ENCODE measurements at places on chromosomes 7 and 10.

GRCh38 chr7:156929789-156930539 is 19.5 kb upstream of the NOM1 start:
- DNase-seq: no peak

DNA sequence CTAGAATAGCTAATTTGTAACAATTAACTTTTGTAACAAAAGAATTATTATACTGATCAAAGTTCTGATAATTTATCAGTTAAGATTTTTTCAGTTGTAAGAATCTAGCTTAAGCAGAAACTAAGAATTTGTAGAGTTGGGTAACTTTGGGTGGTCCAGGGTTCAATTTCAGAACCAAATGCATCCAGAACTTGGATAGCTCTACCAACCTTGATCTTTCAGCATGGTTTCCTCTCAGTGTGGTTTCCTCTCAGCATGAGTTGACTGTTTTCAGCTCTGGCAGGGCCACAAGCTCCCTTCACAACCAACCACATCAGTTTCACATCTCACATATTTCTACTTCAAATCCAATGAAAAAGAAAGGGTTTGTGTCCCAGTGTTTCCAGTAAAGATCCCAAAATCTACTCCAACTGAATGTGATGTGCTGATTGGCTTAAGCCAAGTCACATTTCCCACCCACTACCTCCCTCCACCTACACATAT is 3.3 kb upstream of the FAS start:
- DNase-seq: no peak

GRCh38 chr10:110192552-110192951 is 14.9 kb upstream of the MXI1 start:
- DNase-seq: no peak

DNA sequence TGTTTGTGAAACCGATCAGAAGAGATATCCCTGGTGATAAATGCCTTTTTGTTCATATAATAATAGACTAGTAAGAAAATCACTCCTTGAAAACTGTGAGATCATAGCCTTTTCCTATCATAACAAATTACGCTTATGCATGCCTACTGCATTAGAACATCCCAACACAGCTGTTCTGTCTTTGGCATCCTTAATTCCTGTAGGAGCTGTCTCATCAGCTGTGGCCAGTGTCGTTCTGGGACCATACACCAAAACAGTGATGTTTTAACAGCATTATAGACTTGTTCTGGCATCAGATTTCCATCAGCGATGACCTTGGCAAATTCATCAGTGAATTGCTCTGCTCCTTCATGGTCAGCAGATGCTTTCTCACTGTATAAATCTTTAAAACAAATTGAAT is 423.6 kb upstream of the LRGUK start:
- DNase-seq: peak; percentile 24

GRCh38 chr7:7099584-7100014 is 82.7 kb upstream of the C1GALT1 start:
- peak; percentile 93 for DNase-seq

GRCh38 chr10:121900443-121901174 is 27.2 kb downstream of the ATE1 start:
- DNase-seq: peak; percentile 70

DNA sequence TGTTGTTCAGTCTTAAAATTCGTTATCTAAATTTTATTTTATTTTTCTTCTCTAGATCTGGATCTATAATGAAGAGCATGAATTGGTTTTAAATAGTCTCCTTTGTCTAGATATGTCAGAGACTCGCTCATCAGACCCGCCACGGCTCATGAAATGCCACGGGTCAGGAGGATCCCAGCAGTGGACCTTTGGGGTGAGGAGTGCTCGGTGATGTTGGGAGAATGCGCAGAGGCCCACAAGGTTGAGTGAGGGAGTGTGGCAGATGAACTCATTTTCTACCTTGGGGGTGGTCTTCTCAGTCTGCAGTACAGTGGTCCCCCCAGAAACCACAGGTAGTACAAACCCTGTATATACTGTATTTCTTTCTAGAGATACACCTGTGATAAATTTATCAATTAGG is 95.3 kb downstream of the GALNT11 start:
- no peak for DNase-seq

GRCh38 chr10:114724716-114725106 is 66.6 kb upstream of the ABLIM1 start:
- DNase-seq: no peak

DNA sequence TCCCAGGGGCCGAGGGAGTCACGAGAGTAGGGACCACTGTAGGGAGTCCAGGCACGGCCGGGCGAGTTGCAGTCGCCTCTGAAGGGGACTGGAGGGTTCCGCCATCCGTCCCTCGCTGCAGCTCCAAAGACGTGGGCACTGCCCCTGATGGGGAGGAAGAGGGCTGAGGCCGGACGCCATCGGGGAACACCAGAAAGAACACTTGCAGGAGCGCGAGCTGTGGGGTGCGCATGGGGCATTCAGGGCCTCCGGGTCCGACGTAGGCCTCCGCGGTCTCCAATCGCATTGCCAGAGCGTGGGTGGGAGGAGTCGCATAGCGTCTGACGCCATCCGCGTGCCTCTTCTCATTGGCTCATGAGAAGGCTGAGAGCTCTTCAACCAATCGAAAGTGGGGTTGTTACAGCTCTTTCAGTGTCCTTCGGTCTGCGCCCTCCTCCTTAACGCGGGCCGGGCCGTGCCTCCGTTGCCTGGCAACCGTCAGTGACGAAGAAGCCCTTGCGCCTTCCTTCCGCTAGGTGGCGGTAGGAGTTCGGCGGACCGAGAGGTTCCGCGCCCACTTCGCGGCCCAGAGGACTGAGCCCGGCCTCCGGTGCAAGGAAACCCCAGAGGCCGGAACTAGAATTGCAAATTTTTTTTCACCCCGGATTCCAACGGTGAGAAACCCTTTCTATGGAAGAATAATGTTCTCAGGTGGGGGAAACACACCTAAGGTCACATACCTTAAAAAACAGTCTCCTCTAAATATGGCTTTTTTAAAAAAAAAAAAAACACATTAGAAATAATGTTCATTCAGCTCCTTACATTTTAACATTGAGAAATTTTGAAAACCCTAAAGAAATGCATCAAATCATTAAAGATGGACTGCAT is at the start of gene TCTN3:
Gene TCTN3, minus strand, starts transcription at position 260 of the 867 bp plus-strand sequence. Its CDS starts 28 bp downstream, at position 232.
- peak; percentile 99 for DNase-seq

- no peak for DNase-seq
These were observed 533.3 kb downstream of the SORCS1 start for GRCh38 chr10:106631016-106631702.

- no peak for DNase-seq
These were observed 74.5 kb downstream of the LRMDA start for GRCh38 chr10:75505840-75506506.
